CD8-positive, alpha-beta T cell (primary cell): ENCODE measurements at places on chromosomes 16 and 17.
A peak's percentile ranks its signal among the peaks of the same experiment; 100 is the strongest.

GRCh38 chr17:36506249-36506826, 19.9 kb downstream of the ZNHIT3 start:
- no peak for DNase-seq

DNA sequence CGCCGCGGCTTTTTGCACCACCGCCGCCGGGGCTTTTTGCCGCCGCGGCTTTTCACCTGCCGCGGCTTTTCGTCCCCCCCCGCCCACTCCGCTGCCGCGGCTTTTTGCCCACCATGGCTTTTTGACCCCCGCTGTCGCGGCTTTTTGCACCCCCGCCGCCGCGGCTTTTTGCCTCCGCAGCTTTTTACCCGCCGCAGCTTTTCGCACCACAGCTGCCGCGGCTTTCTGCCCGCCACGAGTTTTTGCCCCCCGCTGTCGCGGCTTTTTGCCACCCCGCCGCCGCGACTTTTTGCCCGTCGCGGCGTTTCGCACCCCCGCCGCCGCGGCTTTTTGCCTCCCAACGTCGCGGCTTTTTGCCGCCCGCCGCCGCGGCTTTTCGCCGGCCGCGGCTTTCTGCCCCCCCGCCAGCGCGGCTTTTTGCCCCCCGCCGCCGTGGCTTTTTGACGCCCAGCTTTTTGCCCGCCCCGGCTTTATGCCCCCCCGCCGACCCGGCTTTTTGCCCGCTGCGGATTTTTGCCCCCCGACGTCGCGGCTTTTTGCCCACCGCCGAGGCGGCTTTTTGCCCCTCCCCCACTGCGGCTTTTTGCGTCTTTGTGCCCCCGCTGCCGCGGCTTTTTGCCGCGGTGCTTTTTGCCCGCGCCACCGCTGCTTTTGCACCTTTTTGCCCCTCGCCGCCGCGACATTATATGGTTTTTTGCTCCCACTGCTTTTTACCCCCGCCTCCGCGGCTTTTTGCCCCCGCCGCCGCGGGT, 1343.6 kb downstream of the TP53TG3F start:
- DNase-seq, result peak; percentile 0

- DNase-seq, result peak; percentile 47
Observed at GRCh38 chr16:10871157-10871991, 5.6 kb upstream of the CIITA start.

GRCh38 chr16:54602666-54603065, 316.1 kb upstream of the IRX3 start:
- DNase-seq, result no peak

DNA sequence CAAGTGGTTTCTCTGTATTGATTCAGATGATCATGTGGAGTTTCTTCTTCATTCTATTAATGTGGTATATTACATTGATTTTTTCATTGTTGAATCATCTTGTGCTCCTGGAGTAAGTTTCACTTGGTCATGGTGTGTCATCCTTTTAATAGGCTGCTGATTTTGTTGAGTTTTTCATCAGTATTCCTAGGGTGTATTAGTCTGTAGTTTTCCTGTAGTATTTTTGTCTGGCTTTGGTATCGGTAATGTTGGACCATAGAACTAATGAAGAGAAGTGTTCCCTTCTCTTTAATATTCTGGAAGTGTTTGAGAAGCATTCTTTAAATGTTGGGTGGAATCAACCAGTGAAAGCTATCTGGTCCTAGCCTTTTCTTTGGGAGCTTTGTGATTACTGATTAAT, 99.0 kb downstream of the OMG start:
- no peak for DNase-seq

DNA sequence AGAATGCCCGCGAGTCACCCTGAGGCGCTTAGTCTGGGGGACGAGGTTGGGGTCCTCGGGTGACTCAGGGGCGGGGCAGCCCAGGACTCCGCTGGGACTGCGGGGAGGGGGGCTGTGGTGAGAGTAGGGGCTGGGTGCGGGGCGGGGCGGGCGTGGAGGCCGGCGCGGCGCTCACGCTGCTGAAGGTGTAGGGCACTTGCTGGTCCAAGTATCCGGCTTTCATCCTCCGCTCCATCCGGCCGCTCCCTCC, 832 bp downstream of the ETV4 start:
- DNase-seq, result no peak

DNA sequence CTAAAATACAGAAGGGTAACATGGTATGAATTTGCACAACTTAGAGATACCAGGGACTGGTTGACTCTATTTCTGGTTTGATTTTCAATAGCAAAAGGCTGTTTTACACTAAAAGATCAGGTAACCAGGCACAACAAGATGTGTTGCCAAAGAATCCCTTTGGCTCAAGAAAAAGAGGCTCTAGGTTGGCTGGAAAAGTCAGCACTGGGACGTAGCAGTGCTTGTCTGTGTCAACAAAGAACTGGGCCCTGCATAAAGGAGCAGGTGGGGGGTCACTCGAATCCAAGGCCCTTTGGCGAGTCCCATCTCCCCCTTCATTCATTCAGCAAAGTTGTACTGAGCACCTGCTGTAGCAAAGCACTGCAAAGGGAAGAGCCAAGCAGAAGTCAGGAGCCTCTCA, 18.4 kb downstream of the SDR42E1 start:
- no peak for DNase-seq

- no peak for DNase-seq
Observed at GRCh38 chr17:13544765-13545164, 57.0 kb downstream of the HS3ST3A1 start.

- no peak for DNase-seq
Observed at GRCh38 chr17:28219771-28220170, 99.2 kb upstream of the TMEM97 start.

- no peak for DNase-seq
Observed at GRCh38 chr17:82346342-82347300, 12.4 kb upstream of the TEX19 start.

DNA sequence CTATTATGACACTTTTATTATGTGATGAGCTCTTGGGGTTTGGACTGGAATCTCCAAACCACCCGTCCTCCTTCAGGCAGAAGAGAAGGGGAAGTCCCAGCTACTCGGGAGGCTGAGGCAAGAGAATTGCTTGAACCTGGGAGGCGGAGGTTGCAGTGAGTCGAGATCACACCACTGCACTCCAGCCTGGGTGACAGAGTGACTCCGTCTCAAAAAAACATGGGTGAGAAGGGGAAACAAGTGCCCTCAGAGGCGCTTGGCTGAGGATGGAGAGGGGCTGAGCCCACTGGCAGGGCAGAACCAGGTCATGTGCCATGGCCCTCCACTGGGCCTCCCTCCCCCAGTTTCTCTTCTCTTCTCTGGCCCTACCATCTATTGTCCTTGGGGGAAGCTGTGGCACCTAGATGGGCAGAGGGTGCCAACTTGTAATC, 120.9 kb upstream of the SMURF2 start:
- DNase-seq, result no peak

- DNase-seq, result no peak
Observed at GRCh38 chr17:67180275-67180674, 64.7 kb downstream of the HELZ start.

- DNase-seq, result no peak
Observed at GRCh38 chr16:51175081-51175480, 24.0 kb upstream of the SALL1 start.

GRCh38 chr17:56661906-56662305, 68.4 kb downstream of the NOG start:
- no peak for DNase-seq

DNA sequence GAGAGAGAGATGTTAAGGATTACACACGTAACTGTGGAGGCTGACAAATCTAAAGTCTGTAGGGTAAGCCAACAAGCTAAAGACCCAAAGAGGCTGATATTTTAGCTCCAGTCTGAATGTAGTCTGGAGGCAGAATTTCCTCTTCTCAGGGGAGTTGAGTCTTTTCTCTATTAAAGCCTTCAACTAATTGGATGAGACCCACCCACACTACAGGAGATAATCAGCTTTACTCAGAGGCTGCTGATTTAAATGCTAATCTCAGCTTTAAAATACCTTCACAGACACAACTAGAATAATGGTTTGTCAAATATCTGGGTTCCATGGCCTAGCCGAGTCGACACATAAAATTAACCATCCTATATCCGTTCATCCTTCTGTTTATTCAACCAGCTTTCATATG, 204.3 kb upstream of the PSMD7 start:
- DNase-seq, result no peak

- no peak for DNase-seq
Observed at GRCh38 chr17:8885967-8886684, 18.7 kb upstream of the PIK3R6 start.

DNA sequence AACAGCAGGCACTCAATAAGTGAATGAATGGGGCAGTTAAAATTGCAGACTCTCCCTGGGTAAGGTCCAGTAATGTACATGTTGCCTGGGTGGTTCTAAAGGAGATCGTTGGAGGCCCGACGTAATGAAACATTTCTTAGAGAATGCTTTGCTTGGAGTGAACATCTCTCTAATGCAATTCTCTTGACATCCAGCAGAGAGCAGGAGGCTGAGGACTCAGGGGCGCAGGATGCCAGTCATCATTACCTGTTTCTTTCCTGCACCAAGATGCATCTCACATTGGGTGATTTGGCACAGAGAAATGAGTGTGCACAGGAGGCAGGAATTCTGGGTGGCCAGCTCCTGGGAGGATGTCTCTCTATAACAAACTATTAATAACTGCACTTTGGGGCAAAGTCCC, 130.3 kb upstream of the RBBP6 start:
- no peak for DNase-seq

GRCh38 chr17:63001689-63002394, 35.8 kb downstream of the TANC2 start:
- DNase-seq, result no peak

GRCh38 chr16:89473791-89474414, 16.5 kb downstream of the ANKRD11 start:
- DNase-seq, result peak; percentile 37

- DNase-seq, result no peak
Observed at GRCh38 chr16:68395167-68395786, 53.0 kb downstream of the SMPD3 start.

- no peak for DNase-seq
Observed at GRCh38 chr16:15919331-15919730, 30.1 kb upstream of the ABCC1 start.

DNA sequence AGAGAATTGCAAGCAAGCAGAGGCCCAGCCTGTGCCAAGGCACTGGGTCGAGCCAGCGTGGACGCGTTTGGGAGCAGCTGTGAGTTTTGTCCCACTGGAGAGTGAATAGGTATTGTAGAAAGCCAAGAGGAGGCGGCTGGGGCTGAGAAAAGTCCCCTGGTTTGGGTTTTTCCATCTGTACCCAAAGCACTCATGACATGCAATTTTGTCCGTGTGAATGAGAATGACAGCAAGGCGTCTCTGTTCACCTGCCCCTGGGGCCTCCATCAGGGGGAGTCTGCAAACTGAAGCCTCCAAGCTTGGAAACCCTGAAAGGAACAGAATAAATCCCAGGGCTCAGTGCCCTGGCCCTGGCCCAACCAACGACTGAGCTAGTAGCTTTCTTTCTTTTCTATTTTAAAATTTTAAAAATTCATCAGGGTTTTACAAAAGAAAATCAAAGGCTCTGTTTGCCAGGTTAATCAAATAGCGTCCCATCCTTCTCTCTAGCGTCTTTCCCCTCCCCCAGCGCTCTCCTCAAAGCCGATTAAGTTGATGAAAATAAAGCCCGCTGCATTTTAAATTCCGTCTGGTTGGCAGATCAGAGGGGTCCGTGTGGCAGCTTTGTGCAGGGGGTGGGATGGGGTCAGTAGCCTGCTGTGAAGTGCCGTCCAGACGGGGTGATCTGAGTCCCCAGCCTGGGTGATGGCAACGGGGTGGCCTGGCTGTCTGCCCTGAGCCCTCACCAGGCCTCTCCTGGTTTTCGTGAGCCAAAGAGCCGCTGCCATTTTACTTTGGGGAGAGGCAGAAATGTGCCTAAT, 171.0 kb downstream of the KATNIP start:
- DNase-seq, result no peak

GRCh38 chr17:8572764-8573163, 57.8 kb downstream of the MYH10 start:
- DNase-seq, result no peak

- peak; percentile 48 for DNase-seq
Observed at GRCh38 chr16:88505405-88506082, 52.5 kb downstream of the ZFPM1 start.

GRCh38 chr16:74283716-74284115, 12.9 kb upstream of the PSMD7 start:
- DNase-seq, result no peak

- DNase-seq, result no peak
Observed at GRCh38 chr17:76473541-76473985, 6.2 kb downstream of the AANAT start.

DNA sequence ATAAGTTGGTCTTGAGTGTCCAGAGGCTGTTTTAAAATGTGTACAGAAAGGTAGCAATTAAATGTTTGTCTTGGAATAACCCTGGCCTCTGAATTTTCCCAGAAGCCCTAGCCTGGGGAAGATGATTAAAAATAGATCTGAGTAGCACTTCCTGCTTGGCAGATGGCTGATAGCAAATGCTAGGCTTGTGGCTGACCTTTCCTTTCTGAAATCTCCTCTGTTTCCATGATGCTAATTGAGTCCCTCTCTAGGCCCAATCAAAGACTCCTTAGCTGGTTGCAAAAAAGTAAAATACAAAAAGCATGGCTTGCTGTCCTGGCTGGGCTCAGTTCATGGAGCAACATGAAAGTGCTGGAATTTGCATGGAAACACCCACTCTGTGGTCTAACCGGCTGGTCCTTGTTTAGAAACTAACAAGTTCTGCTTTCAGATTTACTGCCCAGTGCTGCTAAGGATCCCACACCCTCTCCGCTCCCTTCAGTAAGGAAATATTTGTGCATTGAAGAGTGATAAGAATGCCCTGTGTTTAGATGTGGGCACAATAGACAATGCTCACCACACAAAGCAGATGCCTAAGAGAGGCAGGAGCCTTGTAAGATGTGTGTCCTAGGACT, 40.8 kb downstream of the YPEL2 start:
- no peak for DNase-seq

DNA sequence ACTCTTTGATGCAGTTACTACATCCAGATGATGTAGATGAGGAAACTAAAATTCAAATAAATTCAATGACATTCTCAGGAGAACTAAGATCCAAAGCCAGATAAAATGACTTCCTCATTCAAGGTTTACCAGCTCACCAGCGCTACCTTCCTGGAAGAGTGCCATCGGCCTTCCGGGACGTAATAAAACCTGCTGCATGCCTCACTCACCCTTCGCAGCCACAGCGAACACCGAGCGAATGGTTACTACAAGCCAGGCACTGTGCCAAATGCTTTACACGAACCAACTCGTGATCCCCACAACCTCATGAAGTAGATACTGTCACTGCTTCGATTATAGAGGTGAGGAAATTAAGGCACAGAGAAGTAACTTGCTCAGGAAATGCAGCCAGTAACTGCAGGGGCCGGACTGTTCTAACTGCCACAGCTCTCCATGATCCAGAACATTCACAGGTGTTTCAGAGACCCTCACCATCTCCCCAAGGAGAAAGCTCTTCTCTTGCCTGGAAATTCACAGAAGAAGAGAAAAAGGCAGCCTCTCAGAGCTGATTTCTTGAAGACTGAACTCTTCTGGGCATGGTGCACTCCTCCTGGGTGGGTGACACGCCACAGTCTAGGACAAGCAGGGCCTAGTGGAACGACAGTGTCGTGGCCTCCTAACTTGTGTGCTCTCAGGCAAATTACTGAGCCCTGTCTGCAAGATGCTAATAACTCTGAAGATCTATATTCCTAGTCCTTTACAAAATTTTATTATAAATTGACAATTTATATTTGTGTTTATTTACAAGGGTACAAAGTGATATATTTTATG, 46.8 kb downstream of the HIC1 start:
- no peak for DNase-seq
